GM12892 (cell line): ENCODE measurements at places on chromosomes 3 and 15.

DNA sequence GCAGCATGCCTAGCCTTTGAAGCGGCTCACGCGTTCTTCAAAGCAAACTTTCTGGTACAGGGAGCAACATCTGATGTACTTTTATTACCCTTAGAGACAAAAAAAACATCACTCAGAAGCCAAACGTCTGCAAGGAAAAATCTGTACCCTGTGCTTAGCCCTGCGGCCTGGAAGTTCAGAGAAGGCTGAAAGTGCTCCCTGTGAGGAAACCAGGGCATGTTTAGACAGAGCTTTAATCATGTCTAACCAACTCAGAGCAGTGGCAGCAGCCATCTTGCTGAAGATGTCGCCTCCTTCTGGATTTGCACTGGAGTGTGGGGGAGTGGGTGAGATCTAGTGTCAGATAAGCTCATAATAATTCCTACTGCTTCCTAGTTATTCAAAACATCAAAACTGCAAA lies 170.4 kb downstream of the P3H2 start:
- DNase-seq = no peak

GRCh38 chr3:182618085-182618732 lies 175.1 kb upstream of the ATP11B start:
- DNase-seq = no peak

- DNase-seq = no peak
Observed at GRCh38 chr3:37453393-37454389, 279.3 kb upstream of the LRRFIP2 start.

DNA sequence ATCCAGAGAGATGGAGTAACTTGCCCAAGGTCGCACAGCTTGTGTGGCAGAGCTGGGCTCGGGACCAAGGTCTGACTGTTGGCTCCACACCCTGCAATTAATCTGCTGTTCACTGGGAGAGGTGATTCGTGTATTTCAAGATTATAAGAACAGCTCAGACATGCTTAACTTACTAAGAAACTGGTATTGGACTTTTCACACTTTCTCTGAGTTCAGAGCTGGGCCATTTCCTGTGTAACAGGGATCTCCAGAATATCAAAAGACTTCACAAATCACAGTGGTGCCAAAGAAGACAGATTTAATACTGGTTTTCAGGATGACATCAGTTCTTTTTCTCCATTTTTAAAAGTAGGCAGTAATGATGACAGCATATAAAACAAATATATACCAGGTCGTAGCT lies 156.8 kb upstream of the UBE2E1 start:
- DNase-seq = no peak

DNA sequence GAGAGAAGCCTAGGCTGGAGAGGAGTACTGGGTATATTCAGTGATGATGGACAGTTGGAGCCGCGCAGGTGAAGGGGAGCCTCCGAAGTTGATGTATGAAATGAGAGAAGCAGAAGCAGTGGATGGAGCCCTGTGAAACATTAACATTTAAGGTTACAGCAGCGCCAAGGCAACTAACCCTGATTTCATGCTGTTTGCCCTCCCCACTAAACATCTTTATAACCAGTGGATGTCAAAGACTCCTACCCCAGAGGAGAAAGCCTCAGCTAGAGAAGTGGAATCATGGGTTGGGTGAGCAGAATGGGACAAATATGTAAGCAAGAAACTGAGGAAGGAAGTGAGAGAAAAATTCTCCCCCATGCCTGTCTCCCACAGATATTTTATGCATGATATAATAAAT lies 92.0 kb upstream of the NMNAT3 start:
- no peak for DNase-seq

GRCh38 chr3:14403619-14404155 lies 1.3 kb downstream of the SLC6A6 start:
- DNase-seq = no peak

DNA sequence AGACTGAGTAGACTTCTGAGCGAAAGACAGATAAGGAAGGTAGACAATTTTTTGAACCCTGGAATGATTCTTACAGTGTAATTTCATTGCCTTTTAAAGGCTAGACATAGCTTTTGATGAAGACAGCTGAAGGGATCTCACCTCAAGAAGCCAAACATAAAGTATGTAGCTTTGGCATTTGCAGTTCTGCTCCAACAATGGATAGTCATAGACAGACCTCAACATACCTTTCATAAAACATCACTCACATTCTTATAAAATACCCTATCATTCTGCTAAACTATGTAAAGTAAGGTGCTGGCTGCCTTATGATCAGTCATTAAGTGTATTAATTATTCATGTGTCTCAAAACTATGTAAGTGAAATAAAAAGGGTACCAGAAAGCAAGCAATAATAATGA lies 70.0 kb downstream of the UBE3A start:
- no peak for DNase-seq

GRCh38 chr3:48271763-48272498 lies 31.0 kb downstream of the ZNF589 start:
- DNase-seq = no peak

GRCh38 chr3:178156301-178156700 lies 379.9 kb upstream of the KCNMB2 start:
- no peak for DNase-seq

GRCh38 chr3:100941451-100941850 lies 51.8 kb downstream of the ABI3BP start:
- DNase-seq = no peak

GRCh38 chr15:28117432-28117990 lies 18.4 kb upstream of the OCA2 start:
- DNase-seq = no peak

DNA sequence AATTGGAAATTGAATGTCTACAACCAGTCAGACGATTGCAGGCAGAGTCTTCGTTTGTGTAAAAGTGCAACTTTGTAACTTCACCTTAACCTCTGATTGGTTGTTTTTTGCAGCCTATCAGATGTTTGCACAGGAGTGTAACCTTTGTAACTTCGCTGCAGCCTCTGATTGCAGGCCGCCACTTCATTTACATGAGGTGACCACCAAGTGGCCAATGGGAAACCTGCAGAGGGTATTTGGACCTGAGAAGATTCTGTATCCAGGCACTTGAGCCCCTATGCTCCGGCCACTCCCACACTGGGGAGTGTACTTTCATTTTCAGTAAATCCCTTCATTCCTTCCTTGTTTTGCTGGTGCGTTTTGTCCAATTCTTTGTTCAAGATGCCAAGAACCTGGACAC lies 68.1 kb upstream of the PFN2 start:
- no peak for DNase-seq

- DNase-seq = no peak
Observed at GRCh38 chr3:173615661-173616060, 218.1 kb downstream of the NLGN1 start.

DNA sequence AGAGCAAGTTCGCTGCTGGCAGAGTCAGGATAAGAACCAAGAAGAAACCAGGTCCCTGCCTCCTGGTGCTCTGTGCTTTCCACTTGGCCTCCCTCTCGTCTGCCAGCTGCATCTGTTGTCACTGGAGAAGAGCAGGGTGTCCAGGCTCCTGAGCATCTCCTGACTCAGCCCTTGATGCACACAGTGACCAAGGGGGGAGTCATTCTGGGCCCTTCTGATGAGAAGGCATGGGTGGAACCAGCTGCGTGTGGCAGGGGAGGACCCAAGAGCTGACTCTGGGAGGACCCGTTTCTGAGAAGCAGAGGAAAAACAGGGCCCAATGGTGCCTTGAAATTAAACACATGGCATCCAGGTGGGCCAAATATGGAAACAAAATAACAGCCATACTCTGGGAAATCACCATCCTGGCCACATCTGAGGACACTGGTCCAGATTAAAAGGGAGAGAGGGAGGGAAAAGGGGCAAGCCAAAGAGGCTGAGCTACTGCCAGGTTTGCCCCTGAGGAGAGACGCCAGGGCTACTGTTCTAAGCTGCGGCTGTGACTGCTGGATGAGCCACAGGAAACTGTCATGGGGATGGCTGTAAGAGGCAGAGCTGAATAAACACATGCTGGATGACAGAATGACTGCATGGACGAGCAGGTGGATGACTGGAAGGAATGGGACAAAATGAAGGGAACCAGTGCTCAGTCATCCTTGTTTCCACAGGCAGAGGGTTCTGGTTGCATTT lies 58.1 kb upstream of the CA12 start:
- DNase-seq = no peak

DNA sequence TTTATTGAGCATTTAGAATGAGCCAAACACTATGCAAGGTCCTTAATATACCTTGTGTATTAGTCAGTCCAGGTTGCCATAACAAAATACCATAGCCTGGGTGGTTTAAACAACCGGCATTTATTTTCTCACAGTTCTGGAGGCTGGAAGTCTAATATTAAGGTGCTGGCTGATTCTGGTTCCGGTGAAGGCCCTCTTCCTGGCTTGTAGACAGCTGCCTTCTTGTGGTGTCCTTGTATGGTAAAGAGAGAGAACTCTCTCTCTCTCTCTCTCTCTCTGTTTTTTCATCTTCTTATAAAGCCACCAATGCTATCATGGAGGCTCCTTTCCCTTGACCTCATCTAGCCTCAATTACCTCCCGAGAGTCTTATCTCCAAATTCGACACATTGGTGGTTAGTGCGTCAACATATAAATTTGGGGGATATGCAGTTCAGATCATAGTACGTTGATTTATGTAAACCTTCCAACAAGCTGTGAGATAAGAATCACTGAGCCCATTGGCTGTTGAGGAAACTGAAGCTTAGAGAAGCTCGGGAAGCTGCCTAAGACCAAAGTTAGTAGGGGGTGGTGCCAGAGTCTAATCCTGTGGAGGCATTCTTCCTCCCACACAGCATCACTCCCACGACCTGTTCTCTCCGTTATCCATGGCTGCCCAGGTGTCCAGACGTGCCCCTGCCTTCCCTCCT lies 298.0 kb upstream of the PROK2 start:
- DNase-seq = no peak

DNA sequence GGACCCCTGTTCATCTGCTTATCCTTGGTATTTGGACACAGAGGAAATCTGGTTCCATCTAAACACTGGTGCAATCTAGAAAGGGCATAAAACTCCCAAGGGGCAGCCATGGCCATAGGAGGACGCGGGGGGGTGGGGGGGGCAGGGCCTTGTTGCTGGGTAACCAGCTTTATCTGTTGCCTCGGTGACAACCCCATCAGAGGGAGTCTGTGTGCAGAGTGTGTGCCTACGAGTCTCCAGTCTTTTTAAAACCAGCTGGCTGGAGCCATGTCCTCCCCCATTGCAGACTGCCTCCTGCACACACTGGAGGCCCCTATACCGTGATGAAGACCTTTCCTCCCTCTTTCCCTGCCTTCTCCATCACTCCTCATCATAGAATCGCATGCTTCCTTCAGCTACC lies 26.4 kb upstream of the CORO2B start:
- DNase-seq = no peak

GRCh38 chr3:114697401-114697800 lies 403.6 kb downstream of the TIGIT start:
- DNase-seq = no peak

GRCh38 chr3:111714305-111714704 lies 119.2 kb upstream of the ZBED2 start:
- DNase-seq = no peak

GRCh38 chr3:189171707-189172106 lies at the start of gene TPRG1:
TSS of gene TPRG1 (plus strand) at chr3:189171971. CDS start at chr3:189207385, 35,414 bp downstream.
- DNase-seq = no peak

DNA sequence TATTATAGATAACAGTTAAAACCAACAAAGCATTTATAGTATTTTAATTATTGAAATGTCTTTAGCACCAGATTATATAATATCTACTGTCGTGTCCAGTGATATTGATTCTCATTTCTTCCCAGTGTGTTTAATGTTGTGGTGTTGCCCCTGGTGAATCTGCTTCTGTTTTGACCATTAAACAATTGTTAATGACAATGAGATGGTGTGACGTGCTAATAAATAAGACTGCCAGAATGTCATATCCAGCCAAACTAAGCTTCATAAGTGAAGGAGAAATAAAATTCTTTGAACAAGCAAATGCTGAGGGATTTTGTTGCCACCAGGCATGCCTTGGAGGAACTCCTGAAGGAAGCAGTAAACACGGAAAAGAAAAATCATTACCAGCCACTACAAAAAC lies 480.0 kb upstream of the ROBO1 start:
- no peak for DNase-seq

- no peak for DNase-seq
Observed at GRCh38 chr15:45796433-45796832, 161.6 kb downstream of the SQOR start.
